NCI-H1105 (cell line): ENCODE measurements at places on chromosomes 4 and X.

DNA sequence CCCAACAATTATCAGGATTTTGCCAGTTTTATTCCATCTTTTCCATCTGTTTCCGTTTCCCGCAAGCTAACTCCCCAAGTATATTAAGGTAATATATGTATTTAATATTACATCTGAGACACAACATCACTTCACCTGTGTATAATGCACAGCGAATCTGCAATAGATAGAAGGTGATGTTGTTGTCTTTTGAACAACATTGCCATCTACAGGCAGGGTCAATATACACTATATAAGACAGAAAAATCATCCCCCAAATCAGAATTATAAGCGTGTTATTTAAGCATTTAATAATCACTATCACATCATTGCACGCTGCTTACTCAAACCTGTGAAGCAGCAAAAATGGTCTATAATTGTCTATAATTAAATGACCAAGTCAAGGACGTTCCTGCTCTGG, 1115.5 kb downstream of the NLGN4X start:
- peak; percentile 7 for DNase-seq

DNA sequence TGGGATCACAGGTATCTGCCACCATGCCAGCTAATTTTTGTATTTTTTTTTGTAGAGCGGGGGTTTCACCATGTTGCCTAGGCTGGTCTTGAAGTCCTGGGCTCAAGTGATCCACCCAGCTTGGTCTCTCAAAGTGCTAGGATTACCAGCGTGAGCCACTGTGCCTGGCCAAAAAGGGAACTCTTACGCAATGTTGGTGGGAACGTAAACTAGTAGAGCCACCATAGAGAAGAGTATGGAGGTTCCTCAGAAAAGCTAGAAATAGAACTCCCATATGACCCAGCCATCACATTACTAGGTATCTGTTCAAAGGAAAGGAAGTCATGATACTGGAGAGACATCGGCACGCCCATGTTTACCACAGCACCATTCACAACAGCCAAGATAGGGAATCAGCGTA, 85.9 kb downstream of the PRKX start:
- DNase-seq = no peak

DNA sequence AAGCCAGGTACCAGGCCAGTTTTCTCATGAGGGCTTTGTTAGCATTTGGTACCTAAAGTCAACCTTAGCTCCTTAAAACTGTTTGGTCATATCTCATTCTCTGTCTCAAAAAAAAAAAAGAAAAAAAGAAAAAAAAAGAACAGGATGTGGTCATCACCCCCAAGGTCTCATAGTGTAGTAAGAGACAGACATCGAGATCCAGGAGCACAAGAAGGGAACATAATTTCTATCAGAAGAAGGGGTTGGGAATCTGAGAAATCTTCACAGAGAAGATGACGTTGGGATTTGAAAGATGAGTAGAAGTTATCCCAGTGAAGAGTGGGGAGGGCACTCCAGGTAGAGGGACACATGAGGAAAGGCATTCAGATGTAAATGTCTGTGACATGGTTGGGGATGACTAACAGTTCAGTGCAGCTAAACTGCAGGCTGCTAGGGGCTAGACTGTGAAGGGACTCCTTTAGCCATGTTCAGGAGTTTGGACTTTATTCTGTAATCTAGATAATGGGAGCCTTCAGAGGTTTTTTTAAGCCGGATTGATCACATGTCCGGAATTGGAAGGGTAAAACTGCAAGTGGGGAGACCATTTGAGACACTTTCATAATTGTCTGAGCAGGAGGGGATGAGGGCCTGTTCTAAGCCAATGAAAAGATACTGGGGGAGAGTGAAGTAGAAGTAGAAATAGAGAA, 26.9 kb upstream of the GJB1 start:
- no peak for DNase-seq

GRCh38 chr4:31929676-31930345, 1209.6 kb downstream of the PCDH7 start:
- DNase-seq = no peak

GRCh38 chrX:129654652-129655546, at the start of gene APLN:
APLN (minus strand) TSS chrX:129654956; CDS start chrX:129654630, 326 bp downstream.
- DNase-seq = peak; percentile 30

- DNase-seq = no peak
Measured at GRCh38 chr4:125750828-125751466, 436.2 kb downstream of the FAT4 start.

DNA sequence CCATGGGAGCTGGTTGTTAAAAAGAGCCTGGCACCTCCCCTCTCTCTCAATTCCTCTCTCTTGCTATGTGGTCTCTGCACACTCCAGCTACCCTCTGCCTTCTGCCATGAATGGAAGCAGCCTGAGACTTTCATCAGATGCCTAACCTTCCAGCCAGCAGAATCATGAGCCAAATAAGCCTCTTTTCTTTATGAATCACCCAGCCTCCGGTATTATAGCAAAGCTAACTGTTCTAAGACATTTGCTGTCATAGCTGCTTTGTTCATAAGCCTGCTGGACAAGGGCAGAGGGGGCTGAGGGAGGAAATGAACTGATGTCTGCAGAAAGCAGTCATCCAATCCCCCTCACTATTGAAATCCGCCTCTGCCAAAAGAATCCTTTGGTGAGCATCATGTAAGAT, 196.7 kb downstream of the ZNF330 start:
- no peak for DNase-seq

DNA sequence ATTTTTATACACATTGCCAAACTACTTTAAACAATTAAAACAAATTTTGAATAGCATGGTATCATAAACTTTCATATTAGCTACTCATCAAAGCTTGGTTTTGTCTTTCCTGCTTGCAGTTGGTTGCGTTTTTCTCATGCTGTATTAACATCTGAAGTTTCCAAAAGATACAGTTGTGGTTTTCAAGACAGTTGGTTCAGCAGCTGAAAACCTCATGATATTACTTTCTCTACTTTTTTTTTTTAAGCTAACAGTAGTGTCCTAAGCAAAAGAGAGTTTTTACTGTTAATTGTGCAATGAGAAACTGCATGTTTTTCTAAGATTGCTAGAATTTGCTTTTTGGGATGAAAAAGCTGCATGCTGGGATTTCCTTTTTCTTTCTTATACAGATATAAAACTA, 15.2 kb downstream of the RUFY3 start:
- no peak for DNase-seq

- DNase-seq = no peak
Measured at GRCh38 chr4:32986236-32986635, 2266.1 kb downstream of the PCDH7 start.

DNA sequence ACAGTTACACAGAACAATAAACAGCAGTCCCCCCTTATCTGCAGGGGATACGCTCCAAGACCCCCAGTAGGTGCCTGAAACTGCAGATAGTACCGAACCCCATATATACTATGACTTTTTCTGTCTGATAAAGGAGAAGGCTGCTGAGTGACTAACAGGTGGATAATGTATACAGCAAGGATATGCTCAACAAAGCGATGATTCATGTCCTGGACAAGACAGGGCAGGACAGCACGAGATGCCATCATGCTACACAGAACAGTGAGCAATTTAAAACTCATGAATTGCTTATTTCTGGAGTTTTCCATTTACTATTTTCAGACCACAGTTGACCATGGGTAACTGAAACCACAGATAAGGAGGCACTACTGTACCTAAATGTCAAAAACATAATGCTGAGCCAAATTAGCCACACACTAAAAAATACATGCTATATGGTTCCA, 76.1 kb downstream of the MANBA start:
- DNase-seq = no peak

DNA sequence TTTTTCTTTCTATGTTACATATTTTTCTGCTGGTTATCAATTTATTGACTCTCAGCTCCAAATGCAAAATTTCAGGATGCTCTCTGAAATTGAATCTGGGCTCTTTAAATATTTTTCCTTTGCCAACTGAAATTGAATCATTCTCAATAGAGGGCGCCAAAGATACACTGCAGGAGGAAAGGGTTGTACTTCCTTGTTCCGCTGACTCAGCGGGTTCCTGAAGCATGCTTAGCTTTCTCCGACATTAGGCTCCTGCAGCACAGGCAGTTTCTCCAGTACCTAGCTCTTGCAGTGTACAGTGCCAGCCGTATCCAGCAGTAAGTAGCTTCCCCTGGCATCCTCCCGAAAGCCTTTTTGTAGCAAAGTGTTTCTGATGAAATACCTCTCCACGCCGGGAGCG, 28.8 kb upstream of the CFAP47 start:
- peak; percentile 10 for DNase-seq

DNA sequence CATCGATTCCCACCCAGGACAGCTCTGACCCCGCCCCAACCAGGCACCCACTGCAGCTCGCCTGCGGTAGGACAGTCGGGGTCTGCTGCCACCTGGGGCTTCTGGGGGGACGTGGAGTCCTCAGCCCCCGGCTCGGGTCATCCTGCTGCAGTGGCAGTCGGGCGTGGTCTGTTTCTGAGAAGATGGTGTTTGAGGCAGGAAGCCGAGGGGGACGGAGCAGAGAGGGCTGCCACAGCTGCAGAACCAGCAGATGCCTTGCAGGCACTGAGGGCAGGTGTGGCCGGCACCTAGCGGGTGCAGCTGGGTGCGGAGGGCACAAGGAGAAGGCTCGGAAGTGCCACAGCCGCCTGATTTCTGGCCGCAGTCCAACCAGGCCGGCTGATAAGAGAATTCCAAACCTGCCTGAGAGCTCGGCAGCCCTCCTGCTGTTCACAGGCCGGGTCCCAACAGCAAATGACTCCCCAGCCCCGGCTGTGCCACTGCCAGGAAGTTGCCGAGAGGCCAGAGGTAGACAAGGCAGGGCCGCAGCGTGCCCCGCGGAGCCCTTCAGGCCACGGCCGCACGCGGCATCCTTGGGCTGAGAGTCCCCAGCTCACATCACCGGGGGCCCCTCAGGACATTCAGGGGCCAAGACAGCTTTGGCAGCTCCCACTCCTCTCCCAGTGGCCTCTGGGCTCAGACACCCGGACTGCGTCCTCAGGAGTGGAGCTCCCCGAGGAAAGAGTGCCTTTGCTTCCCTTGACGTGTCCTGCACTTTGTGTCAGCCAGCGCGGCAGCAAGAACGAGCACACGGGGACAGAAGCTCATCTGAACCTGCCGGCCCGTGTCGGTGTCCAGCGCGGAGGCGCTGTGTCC, 9.4 kb upstream of the CPLX1 start:
- peak; percentile 50 for DNase-seq

DNA sequence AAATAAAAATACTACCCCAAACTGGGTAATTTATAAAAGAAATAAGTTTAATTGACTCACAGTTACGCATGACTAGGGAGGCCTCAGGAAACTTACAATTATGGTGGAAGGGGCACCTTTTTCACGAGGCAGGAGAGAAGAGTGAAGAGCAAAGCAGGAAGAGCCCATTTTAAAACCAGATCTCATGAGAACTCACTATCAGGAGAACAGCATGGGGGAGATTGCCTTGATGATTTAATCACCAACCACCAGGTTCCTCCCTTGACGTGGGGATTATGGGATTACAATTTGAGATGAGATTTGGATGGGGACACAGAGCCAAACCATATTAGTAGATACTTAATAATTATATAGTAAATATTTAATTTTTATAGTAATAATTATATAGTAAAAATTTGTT, 10.1 kb downstream of the CISD2 start:
- DNase-seq = no peak

- no peak for DNase-seq
Measured at GRCh38 chr4:152114562-152114961, 353.8 kb upstream of the GATB start.

- no peak for DNase-seq
Measured at GRCh38 chr4:36676139-36677050, 395.0 kb downstream of the DTHD1 start.

DNA sequence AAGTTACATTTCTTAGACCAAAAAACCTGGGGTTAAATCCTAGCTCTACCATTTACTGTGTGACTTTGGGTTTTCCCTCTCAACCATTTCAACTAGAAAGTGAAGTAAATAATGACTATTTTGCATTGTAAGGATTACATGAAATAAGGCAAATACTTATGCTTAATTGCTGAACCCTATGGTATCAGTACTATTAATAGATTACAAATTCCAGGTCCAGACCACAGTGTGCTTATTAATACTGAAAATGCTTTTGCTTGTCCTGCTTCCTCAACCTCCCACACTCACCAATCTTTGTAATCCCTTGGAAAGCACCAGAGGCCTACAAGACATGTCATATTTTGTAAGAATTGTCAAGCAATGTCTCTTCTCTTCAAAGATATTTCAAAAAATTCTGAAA, 456.5 kb downstream of the SPOCK3 start:
- no peak for DNase-seq

DNA sequence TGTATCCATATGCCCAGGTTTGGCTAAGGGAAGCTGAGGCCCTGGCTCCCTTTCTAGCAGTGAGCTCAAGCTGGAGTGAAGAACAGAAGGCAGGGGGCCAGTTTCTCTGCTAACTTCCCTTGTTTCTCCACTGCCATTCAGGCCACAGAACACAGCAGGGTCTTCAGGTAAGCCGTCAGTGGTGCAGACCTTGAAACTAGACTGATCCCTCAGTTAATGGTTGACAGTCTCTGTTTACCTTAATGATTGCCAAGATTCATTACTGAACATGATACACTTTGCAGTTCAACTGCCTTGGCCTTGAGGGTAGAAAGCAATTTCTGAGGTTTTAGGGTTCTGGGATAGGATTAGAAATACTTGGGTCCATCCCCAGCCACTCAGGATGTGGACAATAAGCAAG, 8.9 kb upstream of the GJB1 start:
- DNase-seq = no peak

- DNase-seq = no peak
Measured at GRCh38 chr4:4614925-4615678, 73.3 kb upstream of the STX18 start.

- no peak for DNase-seq
Measured at GRCh38 chrX:26851981-26852380, 611.2 kb downstream of the PPP4R3C start.

GRCh38 chr4:64000241-64000640, 409.0 kb downstream of the TECRL start:
- DNase-seq = no peak

DNA sequence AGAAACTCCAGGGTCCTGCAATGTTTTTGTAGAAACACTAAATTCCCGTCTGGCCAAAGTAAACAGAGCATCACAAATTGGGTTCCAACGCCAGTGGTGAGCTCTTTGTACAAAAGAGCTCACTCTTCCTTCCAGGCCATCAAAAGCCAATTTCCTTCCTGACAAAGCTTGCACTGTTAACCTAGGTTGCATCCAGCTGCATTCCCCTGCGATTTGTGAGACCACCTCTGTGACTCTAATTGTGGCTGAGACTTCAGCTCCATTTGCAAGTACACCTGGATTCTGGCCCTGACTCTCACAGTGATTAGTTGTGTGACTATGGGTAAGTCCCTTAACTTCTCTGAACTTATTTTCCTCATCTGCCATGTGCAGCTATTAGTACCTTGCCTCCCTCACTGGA, 212.5 kb upstream of the CXorf66 start:
- no peak for DNase-seq
